RCC 7860 (cell line): ENCODE measurements at places on chromosomes 1 and 21.
A peak's percentile ranks its signal among the peaks of the same experiment; 100 is the strongest.

DNA sequence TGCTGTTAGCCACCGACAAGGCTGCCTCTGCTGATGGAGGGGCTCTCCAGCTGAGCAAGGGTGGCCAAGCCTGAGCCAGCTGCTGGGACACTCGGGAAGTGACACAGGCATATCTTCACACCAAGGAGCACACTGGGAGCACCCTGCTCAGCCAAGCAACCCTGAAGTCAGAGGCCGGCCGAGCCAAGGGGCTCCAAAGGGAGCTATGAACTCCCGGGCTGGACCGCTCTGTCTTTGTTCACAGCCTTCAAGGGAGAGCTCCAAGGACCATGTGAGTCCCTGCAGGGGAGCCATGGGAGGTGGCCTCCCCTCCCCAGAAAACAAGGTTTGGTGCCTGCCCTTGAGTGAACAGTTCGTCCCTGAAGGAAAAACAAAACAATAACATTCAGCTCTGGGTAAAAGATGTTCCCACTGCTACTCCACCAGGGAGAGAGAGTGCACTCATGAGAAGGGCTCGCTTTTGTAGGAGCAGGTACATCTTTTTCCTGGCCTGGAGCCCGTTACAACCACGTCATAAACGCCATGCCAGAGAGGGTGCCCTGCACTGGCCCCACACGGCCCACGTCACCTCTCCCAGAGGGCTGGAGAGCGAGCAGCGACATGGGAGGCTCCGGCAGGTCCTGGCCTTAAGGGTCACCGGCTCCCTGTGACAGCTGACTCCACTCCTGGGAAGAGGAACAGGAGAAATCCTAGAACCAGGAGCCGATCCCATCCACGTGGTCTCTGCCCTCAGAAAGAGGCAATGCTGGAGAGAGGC lies 56.3 kb upstream of the SLC25A33 start:
- no peak for DNase-seq

- no peak for DNase-seq
These were observed 17.4 kb downstream of the TNFRSF1B start for GRCh38 chr1:12184008-12184681.

GRCh38 chr1:38004284-38005108 lies 818 bp downstream of the FHL3 start:
- DNase-seq: no peak

- DNase-seq: no peak
These were observed 168.9 kb downstream of the RHOU start for GRCh38 chr1:228904222-228904621.

GRCh38 chr1:80639777-80640533 lies 1160.8 kb upstream of the ADGRL2 start:
- no peak for DNase-seq

- DNase-seq: no peak
These were observed 198.7 kb downstream of the KCNJ6 start for GRCh38 chr21:37717534-37717933.

DNA sequence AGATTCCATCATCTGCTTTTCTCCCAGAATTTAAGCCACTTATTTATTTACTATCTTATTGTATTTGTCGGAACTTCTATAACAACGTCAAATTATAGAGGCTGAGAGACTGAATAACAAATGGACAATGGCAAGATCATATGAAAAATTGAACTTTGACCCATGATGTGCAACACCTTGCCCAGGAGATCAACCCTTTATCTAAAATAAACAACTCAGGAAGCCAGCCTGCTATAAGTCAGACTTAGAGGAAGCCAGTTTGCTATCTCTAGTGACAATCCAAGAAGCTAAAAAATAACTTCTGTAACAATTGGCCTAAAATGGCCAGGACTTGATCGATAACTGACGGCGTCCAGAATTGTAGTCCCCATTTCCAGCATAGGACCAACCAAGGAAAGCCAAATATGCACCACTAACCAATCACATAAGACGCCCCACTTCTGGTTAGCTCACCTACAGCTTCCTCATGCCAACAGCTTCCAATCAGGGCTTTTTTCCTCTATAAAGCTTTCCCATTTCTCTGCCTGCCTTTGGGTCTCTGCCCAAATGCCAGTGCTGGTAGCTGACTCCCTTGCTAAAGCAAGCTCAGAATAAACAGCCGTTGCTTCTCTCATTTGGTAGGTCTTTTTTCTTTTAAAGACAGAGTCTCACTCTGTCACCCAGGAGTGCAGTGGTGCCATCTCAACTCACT lies 28.5 kb downstream of the ANP32E start:
- DNase-seq: no peak

GRCh38 chr1:198678901-198679329 lies 40.1 kb downstream of the PTPRC start:
- DNase-seq: no peak

- DNase-seq: no peak
These were observed 10.6 kb downstream of the TNFRSF1B start for GRCh38 chr1:12177156-12177998.

DNA sequence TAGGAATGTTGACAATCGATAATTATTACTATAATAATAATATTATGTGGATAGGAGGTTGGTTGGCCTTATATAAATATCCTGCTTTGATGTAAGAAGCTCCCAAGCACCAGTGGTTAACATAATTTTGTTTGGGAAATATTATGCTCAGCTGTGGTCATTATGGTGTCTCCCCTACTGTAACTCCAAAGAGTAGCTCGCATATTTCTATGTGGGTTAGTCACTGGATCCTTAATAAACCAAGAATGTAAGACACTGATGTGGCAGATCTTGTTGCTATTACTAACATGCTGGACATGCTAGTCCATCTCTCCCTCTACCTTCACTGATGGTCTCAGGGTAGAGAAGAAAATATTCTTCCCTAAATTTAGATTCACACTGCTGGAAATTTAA lies 79.2 kb upstream of the RALGPS2 start:
- no peak for DNase-seq

- no peak for DNase-seq
These were observed 77.7 kb downstream of the MRPL37 start for GRCh38 chr1:54277451-54278341.

DNA sequence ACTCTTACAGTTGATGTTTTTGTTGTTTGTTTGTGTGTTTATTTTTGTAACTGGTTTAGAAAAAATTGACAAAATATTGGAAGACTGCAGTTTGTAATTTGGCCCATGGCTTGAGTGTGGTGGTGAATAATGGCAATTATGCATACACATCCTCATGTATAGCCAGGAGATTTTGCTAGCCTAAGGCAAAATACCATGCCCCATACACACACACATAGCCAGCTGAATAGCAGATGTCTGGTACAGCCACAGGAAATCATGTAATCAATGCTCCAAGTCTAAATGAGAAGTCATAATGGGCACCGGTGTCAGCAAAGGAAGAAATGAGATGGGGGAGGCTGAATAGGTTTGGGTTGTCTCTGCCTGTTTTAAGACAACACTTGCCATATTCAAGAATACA lies 135.2 kb upstream of the COA6 start:
- DNase-seq: no peak

DNA sequence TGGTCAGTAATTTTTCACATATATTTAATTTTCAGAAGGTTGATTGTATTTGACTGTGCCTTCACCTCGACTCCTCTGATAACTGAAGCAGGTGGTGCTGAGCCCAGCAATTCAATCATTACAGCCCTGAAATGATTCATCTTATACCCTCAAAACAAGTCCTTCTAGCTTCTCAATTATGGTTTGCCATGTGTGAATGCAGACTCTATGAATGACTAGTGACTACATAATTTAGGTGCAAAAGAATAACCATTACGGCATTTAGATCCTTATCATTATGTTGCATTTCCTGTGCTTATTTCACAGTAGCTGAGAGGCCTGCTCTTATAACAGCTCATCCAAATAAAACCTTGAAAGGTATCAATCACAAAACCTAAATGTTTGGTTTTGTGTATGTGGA lies 54.0 kb upstream of the COL11A1 start:
- no peak for DNase-seq

- no peak for DNase-seq
These were observed 3.8 kb downstream of the TRPM2 start for GRCh38 chr21:44357064-44357837.

GRCh38 chr1:53139951-53140361 lies 2.5 kb downstream of the SLC1A7 start:
- no peak for DNase-seq

DNA sequence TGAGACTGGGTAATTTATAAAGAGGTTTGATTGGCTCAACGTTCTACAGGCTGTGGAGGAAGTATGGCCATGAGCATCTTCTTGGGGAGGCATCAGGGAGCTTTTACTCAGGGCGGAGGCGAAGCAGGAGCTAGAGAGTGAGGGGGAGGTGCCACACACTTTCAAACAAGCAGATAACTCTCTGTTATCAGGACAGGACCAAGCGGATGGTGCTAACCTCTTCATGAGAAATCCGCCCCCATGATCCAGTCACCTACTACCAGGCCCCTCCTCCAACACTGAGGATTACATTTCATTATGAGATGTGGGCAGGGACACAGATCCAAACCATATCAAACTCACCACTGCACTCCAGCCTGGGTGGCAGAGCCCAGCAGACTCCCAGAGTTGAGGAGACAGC lies 11.5 kb upstream of the LRRC47 start:
- no peak for DNase-seq

- DNase-seq: no peak
These were observed 115.8 kb downstream of the DUSP10 start for GRCh38 chr1:221626041-221626440.

DNA sequence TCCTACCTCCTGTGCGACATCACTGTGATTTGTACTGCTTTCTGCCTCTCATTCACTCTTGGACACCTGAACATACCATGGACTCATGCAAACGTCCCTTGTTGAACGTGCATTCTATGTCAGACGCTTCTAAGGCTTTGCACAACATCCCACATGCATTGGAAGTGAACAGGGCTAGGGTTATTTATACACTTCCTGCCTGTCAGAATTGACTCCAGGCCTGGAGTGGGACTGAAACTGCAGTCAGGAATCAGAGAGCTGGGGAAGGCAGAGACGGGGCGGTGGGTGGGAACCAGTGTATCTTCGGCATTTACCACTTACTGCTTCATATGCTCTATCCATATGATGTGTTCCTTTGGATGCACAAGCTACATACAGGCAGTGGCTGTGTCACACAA lies 81.4 kb upstream of the GALNT2 start:
- no peak for DNase-seq

GRCh38 chr1:31054349-31054748 lies 11.2 kb downstream of the PUM1 start:
- DNase-seq: no peak

DNA sequence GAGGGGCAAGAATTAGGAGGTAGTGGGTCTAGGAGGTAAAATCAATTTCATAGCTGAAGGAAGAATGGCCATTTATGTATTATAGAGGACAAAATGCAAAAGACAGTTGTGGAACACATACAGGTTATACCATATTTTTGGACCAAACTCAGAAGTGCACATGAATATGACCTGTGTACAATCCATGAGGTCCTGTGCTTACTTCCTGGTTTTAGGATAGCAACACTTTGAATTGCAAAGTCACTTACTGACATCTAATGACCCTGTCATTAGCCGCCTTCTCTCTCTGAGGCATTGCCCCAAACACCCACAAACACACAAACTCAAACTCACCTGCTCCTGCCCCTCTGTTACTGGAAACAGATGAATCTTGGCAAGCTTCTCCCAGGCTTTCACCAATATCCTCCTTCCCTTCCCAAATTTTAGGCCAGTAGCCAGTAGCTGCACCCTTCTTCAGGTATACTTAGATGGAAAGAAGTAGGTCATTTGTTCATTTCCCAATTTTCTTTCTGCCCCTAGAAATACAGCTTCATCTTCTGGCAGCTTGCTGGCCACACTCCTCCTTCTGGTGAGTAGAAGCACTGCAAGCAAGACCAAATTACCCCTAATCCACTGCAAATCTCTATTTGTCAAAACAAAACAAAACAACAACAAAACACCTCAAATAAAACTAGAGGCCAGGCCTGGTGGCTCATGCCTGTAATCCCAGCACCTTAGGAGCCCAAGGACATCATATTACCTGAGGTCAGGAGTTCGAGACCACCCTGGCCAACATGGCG lies 13.7 kb upstream of the RPL5 start:
- no peak for DNase-seq

DNA sequence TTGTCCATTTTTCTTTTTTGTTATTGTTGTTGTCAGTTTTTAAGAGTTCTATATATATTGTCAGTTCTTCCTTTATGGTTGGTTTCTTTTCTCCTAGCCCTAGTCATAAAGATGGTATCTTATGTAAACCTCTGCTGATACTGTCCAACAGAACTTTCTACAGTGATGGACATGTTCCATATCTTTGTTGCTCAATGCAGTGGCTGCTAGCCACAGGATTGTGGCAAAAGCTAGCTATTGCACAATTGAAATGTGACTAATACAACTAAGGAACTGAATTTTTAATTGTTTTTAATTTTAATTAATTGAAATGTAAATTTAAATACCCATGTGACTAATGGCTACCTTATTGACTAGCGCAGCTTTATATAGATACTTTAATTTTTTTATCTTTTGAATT lies 411.8 kb upstream of the PTBP2 start:
- DNase-seq: peak; percentile 62

DNA sequence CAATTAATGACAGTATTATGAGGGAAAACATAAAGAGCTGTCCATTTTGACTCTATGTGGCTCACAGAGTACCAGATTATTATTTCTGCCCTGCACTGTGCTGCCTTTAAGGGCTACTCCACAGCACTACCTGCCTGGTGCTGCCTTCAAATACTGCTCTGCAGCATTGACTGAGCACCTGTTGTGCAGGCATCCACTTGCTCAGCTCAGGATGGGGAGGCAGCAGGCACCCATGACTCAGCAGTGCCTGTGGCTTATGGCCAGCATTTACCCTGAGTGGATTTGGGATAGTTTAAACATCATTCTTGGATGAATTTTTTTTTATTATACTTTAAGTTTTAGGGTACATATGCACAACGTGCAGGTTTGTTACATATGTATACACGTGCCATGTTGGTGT lies 953 bp upstream of the KPRP start:
- DNase-seq: no peak

- no peak for DNase-seq
These were observed 9.6 kb downstream of the TRIM62 start for GRCh38 chr1:33171977-33172813.

- no peak for DNase-seq
These were observed 15.5 kb downstream of the NTPCR start for GRCh38 chr1:232965912-232966217.

GRCh38 chr1:195218428-195219212 lies 1389.6 kb downstream of the KCNT2 start:
- DNase-seq: no peak

DNA sequence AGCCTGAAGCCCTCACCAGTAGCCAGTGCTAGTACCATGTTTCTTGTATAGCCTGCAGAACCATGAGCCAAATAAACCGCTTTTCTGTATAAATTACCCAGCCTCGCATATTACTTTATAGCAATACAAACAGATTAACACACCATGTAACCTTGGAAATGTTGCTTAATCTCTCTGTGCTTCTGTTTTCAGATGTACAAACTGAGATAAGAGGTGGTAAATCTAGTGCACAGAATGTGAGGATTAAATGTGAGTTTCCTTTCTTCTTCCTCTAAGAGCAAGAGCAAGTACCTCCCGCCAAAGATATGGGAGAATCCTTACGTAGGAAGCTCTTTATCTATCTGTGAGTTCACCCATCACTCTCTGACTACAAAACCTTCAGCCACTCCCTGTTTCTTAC lies 128.4 kb downstream of the HIVEP3 start:
- no peak for DNase-seq
